ENCODE measurements at places on chromosomes 12 and 14. TPM values are rescaled to one million over a fixed set of nuclear protein-coding genes. Genes with fewer than 3 reads are reported as not detected.

DNA sequence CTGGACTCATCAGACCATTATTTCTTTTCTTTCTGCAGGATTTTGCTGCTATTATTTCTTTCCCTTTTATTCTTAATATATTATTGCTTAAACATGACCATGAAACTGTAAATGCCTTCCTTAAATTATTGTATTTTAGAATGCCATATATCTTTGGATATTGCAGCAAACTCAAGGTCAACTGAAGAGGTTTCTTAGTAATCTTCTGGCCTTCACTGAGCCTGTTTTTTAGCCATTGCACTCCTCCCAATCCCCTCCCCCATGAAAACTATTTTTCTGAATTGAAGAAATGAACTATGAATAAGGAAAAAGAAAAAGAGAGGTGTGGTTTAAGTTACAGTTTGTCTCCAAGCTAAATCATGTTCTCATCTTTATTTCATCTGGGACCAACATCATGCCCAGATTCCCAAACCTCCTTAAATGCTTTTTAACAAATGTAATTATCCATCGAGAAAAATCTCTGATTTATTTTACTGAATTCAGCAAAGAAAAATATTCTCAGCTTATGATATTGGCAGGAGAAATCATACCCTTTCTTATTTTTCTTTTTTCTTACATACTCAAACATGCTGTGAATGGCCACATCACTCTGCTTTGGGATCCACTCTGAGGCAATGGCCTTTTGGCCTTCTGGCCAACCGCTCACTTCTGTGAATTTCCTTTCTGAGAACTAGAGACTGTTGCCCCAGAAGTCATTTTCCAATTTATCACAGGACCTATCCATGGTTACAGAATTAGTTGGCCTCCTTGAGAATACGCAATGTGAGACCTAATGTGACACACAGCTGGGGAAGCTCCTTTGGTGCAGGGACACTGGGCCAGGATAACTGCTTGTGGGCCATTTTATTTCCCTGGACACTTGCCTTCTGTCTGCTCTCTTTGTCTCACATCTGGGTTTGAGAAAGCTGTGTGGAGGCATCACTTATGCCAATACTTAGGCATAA, 50.9 kb downstream of the IGF1 start:
- H3K4me3 ChIP-seq: no peak overlapping the region
- no peaks in the 10 kb centered on the region for H3K36me3 ChIP-seq
- H3K27me3 ChIP-seq: no peaks in the 10 kb centered on the region
- no peak for DNase-seq

DNA sequence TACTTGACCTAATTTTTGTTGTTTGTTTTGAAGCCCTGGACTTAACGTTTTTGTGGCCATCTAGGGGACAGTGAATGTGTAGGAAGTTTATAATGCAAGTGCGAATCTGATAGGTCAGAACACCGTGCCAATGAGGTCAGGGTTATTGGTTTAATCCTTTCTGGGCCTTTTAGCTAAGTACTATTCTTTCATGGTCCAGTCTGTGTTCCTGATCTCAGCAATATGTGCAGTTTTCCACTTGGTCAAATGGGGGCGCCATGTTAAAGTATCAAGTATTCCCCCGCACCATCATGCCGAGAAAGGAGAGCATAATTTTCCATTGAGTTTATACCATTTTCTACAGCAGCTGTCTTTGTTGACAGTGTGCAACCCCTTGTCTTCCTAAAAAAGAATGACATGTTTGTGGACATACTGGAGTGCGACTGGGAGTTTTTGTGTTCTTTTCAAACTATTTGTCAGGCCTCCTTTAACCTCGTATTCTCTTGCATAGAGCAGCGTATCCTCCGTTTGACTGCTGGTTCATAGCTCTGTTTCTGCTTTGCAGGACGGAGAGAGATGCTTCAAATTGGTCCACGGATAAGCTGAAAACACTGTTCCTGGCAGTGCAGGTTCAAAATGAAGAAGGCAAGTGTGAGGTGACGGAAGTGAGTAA, 1.3 kb downstream of the AHSA1 start:
- H3K4me3 ChIP-seq: peak overlapping the region; percentile 83
- H3K4me1 ChIP-seq: peaks cover 9% of the 10 kb centered on the region
- H3K27me3 ChIP-seq: no peaks in the 10 kb centered on the region
- H3K27ac ChIP-seq: no peak overlapping the region

DNA sequence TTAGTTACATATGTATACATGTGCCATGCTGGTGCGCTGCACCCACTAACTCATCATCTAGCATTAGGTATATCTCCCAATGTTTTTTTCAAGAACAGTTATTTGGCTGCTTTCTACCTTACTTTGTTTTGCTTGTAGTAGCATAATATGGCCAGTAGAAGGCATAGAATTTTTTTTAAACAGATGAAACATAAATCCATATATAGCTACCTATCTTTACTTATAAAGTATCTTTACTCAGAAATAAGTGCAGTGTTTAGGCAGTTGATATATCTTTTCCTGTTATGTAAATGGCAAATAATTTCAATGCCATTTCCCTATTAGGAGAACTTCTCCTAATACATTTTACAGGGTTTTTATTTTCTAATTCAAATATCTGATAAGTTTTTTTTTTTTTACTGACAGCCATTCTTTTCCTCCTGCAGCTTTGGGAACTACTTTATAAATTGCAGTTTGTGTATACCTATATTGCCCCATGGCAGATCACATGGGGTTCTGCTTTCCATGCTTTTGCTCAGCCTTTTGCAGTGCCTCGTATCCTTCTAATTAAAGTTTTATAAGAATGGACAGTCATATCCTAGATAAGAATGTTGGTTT, 143.1 kb downstream of the PCNX1 start:
- H3K4me1 ChIP-seq: peaks cover 14% of the 10 kb centered on the region
- DNase-seq: no peak
- H3K4me3 ChIP-seq: no peak overlapping the region
- peaks cover 37% of the 10 kb centered on the region for H3K36me3 ChIP-seq
- H3K27ac ChIP-seq: no peak overlapping the region

DNA sequence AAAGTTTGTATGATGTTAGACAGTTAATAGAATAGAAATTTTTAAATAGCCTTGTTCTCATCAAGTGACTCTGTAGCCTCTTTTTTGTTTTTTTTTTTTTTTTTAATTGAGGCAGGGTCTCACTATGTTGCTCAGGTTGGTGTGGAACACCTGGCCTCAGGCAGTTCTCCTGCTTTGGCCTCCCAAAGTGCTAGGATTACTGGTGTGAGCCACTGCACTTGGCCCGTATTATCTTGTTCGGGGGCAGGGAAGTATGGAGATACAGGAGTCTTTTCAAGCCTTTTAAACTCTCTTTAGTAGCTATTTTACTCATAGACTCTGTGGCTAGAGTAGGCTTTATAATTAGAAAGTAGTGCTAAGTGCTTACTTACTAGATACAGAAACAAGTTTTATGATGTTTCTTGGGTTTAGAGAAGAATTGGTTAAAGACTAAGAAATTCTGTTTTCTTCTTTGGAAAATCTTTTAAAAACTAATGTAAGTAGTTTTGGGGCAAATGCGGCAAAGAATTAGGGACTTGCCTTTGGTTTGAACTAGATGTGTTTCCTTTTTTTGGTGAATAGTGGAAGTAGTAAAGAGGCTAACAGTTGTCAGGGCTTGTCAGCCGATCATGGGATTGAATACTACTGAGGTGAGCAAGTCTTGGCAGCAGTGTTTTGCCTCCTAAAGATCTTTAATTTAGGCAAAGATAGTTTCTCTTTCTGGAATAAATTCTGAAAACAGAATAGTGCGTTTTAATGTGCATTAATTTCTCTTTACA, 31.3 kb downstream of the FBXO34 start:
- no peaks in the 10 kb centered on the region for H3K27me3 ChIP-seq
- H3K4me1 ChIP-seq: peaks cover 16% of the 10 kb centered on the region
- H3K27ac ChIP-seq: no peak overlapping the region
- no peak overlapping the region for H3K4me3 ChIP-seq
- H3K36me3 ChIP-seq: no peaks in the 10 kb centered on the region

APPL2 gene
- 37.5 TPM for total RNA-seq

BCL2L2 gene
- 18.0 TPM for total RNA-seq
